ENCODE measurements at places on chromosomes 1 and 21. TPM values are rescaled to one million over a fixed set of nuclear protein-coding genes. Genes with fewer than 3 reads are reported as not detected.

Gene SPATA1
- total RNA-seq: 1.0 TPM

Gene LCE1B
- total RNA-seq: not detected

Gene ABCA4
- total RNA-seq: 2.1 TPM

Gene RBM11
- not detected for total RNA-seq

Gene DDR2
- total RNA-seq: 40.2 TPM

Gene PTCH2
- 1.6 TPM for total RNA-seq

Gene TTC34
- under 0.01 TPM for total RNA-seq

Gene C8A
- total RNA-seq: not detected

Gene SAMD13
- 13.0 TPM for total RNA-seq

Gene CNR2
- under 0.01 TPM for total RNA-seq

Gene BMP8B
- total RNA-seq: 1.0 TPM

Gene TESK2
- total RNA-seq: 2.6 TPM

Gene SLC25A24
- 30.8 TPM for total RNA-seq

Gene TAF1A
- total RNA-seq: 11.0 TPM

Gene TRAF3IP3
- 1.0 TPM for total RNA-seq

Gene AIRE
- total RNA-seq: not detected

Gene DMBX1
- not detected for total RNA-seq

Gene FAAH
- total RNA-seq: 13.6 TPM

Gene PTPRF
- total RNA-seq: 10.4 TPM

Gene FAM229A
- 1.0 TPM for total RNA-seq

Gene SIM2
- 3.1 TPM for total RNA-seq

Gene ZP4
- total RNA-seq: not detected

Gene CRP
- total RNA-seq: not detected

Gene RNU5D-1
- total RNA-seq: not detected

Gene LYSMD1
- total RNA-seq: 9.9 TPM

All from skeletal muscle tissue (tissue), 5 donors.